ENCODE measurements at places on chromosomes 5 and 9.
A peak's percentile ranks its signal among the peaks of the same experiment; 100 is the strongest.

DNA sequence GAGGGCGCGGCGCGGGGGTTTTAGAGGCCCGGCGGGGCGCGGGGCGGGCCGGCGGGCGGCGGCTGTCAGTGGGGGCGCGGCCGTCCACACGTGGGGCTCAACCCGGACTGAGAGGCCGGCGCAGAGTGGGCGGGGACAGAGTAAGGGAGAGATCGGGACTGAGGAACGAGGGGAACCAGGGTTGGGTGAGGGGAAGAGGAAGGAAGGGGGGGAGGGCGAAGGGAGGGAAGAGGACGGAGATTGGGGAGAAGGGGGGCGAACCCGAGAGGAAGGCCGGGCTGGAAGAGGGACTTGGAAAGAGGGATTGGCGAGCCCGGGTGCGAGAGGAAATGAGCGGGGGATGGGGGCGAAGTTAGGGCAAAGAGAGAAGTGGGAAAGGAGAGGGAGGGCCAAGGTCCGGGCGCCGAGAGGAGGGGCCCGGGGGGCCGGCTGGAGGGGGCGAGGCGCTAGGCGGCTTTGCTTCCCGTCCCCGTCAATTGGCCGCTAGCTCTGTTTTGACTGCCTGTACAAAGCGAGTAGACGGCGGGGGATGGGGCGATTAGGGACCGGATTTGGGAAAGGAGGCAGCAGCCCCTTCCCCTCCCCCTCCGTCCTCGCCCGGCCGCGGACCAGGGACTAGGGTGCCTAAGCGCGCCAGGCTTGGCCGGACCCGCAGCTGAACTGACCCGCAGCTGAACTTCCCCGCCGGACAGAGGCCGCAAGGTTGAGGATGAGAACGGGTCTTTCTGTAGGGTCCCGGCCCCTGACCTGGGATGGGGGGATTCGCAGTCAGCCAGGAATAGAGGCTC is 399 bp upstream of the FBN2 start:
- peak; percentile 62 for DNase-seq

DNA sequence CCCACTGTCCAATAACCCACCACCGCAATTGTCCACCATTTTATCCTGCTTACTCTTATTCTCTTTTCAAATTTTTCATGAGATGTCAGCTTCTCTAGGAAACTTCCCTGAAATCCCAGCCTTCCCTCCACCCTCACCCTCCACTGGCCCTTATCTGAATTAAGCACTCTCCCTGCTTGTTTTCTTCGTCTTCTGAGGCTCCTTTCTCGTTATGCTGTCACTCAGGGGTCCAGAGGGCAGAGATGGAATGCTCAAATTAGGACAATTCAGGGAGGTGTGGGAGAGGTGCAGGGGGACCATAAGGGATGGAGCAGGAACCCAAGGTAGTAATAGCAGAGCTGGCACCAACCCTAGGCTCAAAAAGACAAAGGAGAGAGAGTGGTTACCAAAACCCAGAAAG is 5.0 kb upstream of the DAPK1 start:
- no peak for DNase-seq

DNA sequence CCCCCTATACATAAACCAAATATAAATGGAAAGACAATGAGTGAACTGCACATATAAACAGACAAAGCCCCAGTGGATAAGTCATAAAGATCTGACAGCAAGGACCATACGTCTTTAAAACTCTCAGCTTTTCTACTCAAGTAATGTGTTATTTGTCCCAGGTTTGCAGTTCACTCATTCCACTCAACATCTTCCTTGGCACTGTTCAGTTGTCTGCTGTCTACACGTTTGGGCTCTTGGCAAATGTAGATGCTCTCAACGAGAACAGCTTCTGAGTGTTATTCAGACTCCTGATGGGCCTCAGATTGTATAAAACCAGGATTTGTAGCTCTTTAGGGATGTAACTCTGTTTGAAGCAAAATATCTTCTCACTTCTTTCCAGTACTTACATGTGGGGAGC is 198.2 kb upstream of the SEMA6A start:
- DNase-seq, result no peak

DNA sequence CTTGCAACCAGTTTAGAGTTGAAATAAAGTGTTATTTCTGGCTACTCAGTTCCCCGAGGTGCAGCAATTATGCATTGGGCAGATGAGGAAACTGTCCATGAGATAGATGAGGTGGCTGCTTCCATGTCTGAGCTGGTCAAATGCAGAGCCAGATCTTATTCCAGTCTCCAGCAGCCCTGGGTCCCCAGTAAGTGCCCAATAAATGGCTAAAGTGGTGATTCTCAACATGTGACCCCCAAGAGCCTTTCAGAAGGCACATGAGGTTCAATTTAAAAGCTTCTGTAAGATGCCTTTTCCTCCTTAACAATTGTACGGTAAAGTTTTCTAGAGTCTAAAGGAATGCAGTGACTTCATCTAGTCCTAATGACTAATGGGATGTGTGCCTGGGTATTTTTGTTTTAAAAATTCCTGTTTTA is 17.5 kb downstream of the ATOX1 start:
- peak; percentile 57 for DNase-seq

DNA sequence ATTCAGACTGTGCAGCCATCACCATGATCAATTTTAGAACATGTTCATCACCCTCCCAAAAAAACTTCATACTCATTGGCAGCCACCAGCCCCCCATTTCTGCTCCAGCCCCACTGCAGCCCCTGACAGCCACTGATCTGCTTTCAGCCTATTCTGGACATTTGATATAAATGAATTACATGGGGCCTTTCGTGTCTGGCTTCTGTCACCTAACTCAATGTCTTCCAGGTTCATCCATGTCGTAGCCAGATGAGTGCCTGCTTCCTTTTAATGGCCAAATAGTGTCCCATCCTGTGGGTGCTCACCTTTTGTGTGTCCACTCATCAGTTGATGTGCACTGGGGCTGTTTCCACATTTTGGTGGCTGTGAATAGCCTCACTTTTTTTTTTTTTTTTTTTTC is 63.5 kb downstream of the HMCN2 start:
- DNase-seq, result no peak

GRCh38 chr5:160312134-160312959 is at the start of gene CCNJL:
Gene CCNJL, minus strand, starts transcription at chr5:160312564. Its CDS starts 641 bp downstream, at chr5:160311923.
- peak; percentile 52 for DNase-seq

- no peak for DNase-seq
Measured at GRCh38 chr5:150562832-150563231, 54.9 kb downstream of the NDST1 start.

GRCh38 chr9:83966209-83966582 is 13.8 kb downstream of the HNRNPK start:
- no peak for DNase-seq
